H7 (cell line): ENCODE measurements at places on chromosomes 6 and 20. TPM values are rescaled to one million over a fixed set of nuclear protein-coding genes. Genes with fewer than 3 reads are reported as not detected.

Gene FAM184A
- 6.8 and 13.2 TPM in 2 replicates for total RNA-seq

Gene LEMD2
- total RNA-seq, result 74.6 and 79.6 TPM in 2 replicates

Gene HLA-DQB1
- under 0.01 TPM in 1 of 2 replicates, not detected in the other for total RNA-seq

Gene ARMH2
- not detected in 2 replicates for total RNA-seq

Gene APOM
- 3.3 and 4.2 TPM in 2 replicates for total RNA-seq

Gene UNC5CL
- 4.2 and 4.3 TPM in 2 replicates for total RNA-seq

Gene TRIM10
- not detected in 2 replicates for total RNA-seq

Gene ZKSCAN8
- total RNA-seq, result 13.4 and 18.6 TPM in 2 replicates

Gene PPIL4
- 21.7 and 32.8 TPM in 2 replicates for total RNA-seq

Gene MMP24
- 14.8 and 21.1 TPM in 2 replicates for total RNA-seq

Gene SYTL3
- total RNA-seq, result 0.74 and 1.2 TPM in 2 replicates

Gene PPP1R3G
- total RNA-seq, result 0.17 and 0.48 TPM in 2 replicates

Gene FOXS1
- total RNA-seq, result 0.38 TPM in 1 of 2 replicates, not detected in the other

Gene WFDC5
- total RNA-seq, result not detected in 2 replicates

Gene GPLD1
- total RNA-seq, result 2.0 and 2.5 TPM in 2 replicates

Gene TSPO2
- total RNA-seq, result not detected in 2 replicates

Gene SPEF1
- 0.11 and 0.94 TPM in 2 replicates for total RNA-seq

Gene PKHD1
- total RNA-seq, result 0.14 and 0.15 TPM in 2 replicates

Gene SRMS
- 0.21 and 0.33 TPM in 2 replicates for total RNA-seq

Gene SLC22A16
- total RNA-seq, result not detected in 2 replicates

Gene BCAS4
- 17.6 and 19.3 TPM in 2 replicates for total RNA-seq
